ENCODE measurements at places on chromosomes 16 and 17.

GRCh38 chr16:11242658-11243057 lies 13.3 kb downstream of the SOCS1 start:
- no peak for DNase-seq

DNA sequence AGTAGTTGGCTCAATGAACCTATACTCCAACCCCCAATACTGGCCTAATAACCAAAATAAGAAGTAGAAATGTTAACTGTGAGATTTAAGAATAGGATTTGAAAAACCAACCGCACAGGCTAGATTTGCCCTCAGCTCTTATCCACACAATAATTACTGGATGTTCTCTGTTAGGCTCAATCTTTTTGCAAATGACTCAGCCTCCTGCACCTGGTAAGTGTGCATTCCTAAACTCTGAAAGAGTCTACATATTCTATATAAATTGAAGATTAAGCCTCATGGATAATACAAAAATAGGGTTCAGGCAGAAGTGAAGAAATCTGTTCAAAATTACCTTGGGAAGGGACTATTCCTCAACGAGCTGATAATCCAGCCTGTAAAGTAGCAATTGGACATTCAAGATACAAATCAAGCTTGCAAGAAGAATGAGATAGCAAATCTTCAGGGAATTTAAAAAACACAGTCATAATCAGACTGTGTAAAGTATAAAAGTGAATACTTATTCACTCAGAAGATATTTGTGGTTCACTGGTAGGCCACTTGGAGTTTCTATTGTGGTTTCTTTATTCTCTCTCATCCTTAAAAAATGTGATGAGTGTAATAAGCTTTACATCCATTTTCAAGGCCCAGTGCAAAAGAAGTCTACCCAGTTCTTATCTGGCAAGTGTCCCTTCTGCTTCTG lies 931.9 kb upstream of the SOX9 start:
- DNase-seq, result no peak

- DNase-seq, result no peak
Measured at GRCh38 chr17:45220079-45220478, 1.6 kb upstream of the FMNL1 start.

DNA sequence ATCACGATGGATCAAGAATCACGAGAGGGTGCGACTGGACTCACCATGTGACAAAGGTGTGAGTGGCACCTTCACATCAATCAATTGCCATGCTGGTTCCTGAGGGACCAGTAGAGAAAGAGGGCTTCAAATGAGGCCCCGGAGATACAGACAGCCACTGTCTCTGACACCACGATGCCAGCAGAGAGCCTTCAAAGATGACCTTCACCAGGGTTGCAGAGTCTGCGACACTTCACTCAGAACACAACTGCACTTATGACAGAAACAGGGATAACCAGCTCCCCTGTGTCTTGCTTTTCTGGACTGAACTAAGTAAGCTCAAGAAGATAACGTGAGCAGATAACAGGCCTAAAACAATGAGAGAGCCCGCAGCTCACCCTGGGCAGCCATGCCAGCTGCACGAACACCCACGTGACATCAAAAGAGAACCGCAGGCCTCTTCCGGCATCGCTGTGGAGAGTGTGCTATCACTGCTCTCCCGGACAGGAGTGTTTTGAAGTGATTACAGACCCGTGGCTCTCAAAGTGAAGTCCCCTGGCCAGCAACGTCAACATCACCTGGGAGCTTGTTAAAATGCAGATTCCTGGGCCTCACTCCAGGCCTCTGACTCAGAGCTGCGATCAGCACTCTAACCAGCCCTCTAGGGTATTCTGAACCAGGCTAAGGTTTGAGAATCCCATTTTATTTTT lies 36.4 kb downstream of the KLHDC4 start:
- no peak for DNase-seq

DNA sequence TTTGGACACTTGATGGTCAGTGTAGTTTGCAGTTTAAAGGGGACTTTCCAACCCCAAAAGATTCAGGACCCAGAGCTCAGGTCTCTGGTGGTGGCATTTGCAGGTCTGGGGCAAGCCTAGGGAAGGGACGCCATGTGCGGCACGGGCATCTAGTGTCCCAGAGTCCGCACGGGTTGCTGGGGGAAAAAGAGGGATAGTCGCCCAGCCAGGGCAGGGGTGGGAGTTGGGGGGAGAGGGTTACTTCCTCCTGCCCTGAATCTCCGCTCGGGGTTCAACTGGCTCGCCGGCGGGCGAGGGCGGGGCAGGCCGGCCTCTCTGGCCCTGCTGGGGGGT lies 239 bp upstream of the CA7 start:
- no peak for DNase-seq

DNA sequence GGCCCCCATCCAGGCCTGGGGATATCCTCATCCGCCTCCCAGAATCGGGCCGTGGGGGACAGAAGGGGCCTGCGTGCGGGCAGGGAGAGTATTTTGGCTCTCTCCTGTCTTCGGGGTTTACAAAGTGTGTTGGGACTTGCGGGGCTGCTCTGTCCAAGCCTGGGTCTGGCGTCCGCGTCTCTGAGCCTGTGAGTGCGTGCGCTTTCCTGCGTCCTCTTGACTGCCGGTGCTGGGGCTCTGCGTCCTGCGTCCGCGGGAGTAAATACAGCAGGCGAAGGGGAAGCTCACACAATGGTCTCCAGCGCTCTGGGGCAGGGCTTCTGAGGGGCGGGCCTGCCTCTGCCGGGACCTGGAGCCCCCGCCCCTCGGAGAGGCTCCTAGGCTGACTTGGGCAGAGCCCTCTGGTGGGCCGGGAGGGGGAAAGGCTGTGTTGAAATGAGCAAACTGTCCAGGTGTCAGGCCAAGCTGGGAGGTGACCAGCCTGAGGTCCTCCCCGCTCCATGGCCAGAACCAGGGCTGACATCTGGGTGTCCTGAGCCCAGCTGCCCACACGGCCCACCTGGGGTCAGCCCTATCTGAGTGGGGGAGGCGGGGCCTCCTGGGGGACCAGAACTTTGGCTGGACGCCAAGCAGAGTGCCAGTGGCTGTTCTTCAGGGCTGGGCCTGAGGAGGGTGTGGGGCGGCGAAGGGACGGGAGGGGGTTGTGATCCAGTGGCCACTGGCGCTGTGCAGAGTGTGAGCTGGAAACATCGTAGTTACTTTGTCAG lies 233.6 kb downstream of the SEC14L1 start:
- DNase-seq, result peak; percentile 92

GRCh38 chr16:10984509-10984908 lies 40.1 kb downstream of the CLEC16A start:
- no peak for DNase-seq
